ENCODE measurements at places on chromosomes 4 and X.

DNA sequence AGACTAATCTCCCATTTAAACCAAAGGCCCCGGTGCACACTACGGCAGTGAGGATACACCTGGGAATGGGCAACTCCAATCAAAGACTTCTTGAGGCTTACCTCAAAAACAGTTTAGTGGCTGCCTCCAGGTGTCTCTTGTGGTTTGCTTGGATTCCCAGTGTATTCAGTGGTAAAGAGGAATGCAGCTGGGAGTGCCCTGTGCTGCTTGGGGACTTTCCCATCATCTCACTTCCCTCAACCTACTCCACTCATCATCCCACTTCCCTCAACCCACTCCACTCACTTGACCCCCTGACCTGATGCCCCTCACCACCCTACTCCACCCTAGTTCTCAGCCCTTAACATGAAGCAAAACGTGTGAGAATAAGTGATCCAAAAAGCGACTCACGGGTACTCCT is 177.3 kb upstream of the ETNPPL start:
- DNase-seq: no peak

- DNase-seq: no peak
Observed at GRCh38 chrX:119672426-119672825, 20.5 kb downstream of the SEPTIN6 start.

DNA sequence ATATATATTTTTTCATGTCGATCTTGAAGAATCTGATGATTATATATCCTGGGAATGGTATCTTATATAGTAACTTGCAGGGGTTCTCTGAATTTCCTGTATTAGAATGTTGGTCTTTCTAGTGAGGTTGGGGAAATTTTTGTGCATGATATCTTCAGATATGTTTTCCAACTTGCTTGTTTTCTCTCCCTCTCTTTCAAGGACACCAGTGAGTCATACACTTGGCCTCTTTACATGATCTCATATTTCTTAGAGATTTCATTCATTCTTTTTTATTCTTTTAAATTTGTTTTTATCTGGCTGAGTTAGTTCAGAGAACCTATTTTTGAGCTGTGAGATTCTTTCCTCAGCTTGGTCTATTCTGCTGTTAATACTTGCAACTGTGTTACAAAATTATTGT is 27.2 kb upstream of the C4orf17 start:
- no peak for DNase-seq

DNA sequence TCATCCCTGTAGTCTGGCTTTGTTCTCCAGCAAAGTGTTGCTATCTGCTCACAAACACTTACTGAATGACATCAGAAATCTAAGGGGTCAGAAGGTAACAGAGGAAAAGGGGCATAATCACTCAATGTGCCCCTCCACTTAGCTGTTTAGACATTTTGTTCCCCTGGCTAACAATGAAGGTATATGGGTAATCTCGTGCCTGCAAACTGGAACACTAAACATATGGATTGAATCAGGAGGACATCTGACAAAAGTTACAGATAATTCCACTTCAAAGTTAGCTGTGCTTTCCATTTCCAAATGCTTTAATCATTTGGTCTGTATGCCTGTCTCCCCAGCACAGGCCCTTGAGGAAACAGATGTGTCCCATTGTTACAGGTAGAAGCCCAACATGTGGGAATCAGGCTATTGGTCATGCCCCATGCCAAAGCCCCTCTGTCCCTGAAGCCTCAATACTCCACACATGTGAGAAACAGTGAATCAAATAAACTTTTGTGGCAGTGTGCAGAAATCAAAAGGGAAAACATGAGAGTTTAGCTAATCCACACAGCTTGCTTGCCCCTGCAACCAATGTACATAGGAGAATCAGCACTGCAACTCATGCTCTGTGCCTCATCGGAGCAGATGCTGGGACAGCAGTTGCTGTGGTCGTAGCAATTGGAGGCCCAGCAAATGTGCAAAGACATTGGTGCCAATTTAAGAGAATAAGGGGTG is 111.7 kb downstream of the RNF150 start:
- DNase-seq: no peak

GRCh38 chrX:115173181-115173580 is 16.0 kb upstream of the RBMXL3 start:
- DNase-seq: no peak

- no peak for DNase-seq
Observed at GRCh38 chrX:55867181-55867651, 149.7 kb downstream of the RRAGB start.

GRCh38 chrX:42366181-42366580 is 411.8 kb downstream of the PPP1R2C start:
- no peak for DNase-seq

- no peak for DNase-seq
Observed at GRCh38 chr4:30295652-30296051, 424.5 kb upstream of the PCDH7 start.

DNA sequence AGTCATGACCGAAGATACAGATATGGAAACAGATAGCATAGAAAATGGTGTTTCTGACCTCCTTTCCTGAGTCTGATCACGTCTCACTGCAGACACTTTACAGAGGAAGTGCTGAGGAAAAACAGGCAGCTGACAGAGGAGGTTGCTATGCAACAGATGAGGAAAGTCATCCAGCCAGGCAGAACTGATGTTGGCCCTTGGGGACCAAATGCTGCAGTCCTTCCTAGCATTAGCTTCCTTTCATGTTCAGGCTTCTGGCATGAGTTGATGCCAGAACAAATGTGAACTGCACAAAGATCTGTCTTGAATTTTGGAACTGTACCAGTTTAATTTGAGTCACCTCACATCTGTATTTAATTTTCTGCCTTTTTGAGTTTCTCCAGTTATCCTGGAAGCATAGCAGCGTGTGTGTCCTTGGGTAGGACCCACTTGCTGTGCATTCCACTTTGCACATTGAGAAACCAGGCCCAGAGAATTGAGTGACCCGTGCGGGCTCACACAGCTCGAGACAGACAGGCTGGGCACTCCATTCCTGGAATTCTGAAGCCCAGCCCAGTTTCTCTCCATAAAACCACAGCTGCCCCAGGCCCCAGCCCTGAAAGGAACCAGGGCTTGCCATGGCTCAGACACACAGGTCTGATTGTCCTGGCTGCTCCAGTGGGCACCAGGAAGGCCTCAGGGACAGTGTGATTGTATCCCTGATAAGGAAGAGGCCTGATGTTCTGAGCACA is 1.4 kb upstream of the MAGED1 start:
- no peak for DNase-seq

DNA sequence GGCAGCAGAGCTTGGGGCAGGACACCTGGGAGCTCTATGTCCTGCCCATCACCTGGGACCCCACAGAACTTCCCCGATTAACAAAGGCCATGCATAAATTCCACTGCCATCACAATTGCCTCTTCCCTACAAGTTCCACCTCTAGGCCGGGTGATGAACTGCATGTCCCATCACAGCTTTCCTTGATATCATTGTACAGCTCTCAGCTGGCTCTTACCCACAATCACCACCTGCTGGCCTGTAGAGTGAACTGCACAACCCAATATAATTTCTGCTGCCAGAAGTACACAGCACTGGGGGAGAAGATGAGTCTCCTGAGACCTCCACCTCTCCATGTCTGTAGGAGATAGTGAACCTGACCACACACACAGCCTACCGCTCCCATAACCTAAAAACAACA is 285.0 kb upstream of the AADAT start:
- DNase-seq: no peak

DNA sequence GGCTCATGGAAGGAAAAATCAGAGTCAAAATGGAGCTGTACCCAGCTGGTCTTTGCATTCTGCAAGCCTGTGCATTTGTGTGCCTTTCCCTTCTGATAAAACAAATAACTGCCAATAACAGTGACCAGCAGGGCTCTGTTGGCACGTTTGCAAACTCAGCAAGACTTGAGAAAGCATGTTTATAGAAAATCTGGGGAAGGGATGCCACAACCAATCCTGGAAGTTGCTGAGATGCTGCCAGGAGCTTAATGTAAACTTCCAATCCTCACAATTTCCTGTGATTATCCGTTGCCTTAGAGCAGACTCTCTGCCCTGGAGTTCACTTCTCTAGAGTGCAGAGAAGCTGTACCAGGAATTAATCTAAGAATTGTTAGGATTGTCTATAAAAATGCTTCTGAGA is 6.9 kb upstream of the ANXA3 start:
- no peak for DNase-seq

- no peak for DNase-seq
Observed at GRCh38 chr4:53682196-53682595, 90.9 kb upstream of the LNX1 start.

- no peak for DNase-seq
Observed at GRCh38 chrX:12789976-12790375, 1.2 kb upstream of the PRPS2 start.

DNA sequence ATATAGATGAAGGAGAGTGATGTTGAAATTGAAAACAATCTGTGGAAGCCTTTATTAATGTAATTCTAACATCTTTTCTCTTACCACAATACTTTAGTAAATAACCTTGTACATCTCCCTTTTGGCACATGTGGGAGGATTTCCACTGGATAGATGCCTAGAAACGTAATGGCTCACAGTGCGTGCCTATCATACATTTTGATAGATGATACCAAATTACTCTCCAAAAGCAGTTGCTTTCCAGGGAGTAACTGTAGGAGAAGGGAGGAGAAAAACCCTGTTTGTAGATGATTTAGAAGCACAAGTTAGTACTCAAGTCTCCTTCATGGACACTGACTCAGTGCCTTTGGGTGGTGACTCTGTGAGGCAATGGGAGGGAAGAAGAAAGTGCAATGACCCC is 476.3 kb downstream of the CCSER1 start:
- DNase-seq: no peak

DNA sequence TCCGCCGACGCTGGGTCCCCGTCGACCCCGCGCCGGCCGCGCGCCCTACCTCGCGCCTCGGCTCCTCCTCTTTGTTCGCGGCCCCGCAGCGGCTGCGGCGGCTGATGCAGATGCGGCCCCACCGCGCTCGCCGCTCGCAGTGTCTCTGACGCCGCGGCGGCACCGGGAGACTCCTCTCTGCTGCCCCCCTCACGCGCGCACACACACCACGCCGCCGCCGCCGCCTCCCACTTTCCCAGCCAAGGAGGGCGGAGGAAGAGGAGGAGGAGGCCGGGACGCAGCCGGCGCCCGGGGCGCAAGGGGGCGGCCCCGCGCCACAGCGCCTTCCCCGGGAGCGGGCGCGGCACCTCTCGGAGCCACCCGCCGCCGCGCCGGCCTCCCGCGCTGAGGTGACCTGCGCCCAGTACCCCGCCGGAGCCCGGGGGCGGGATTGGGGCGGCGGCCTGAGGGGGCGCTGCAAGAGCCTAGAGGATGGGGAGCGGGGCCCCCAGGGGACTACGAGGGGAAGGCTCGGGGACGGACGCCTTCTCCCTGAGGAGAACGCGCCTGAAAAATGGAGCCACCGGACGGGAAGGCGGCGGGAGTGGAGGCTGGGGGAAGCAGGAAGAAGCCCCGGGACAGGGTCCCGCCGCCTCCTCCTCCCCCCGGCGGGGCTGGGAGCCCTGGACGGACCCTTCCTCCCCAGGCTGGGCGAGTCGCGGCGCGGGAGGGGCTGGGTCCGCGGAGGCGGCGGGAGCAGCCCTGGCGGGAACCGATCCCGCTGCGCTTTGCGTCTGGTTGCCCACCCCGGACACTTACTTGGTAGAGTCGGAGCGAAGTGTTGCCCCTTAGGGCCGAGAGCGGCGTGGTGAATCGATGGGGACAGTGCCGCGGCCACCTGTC is at the start of gene SH3RF1:
SH3RF1 (minus strand) TSS at position 147 of the 882 bp plus-strand sequence. CDS start 1,744 bp downstream, outside the sequence.
- DNase-seq: peak; percentile 11

All from esophagus squamous epithelium (tissue), 5 donors.